GM10248 (cell line): ENCODE measurements at places on chromosomes 1 and 21.

- DNase-seq, result no peak
Measured at GRCh38 chr21:45413922-45414321, 9.0 kb downstream of the COL18A1 start.

- no peak for DNase-seq
Measured at GRCh38 chr1:171788696-171789095, 7.2 kb downstream of the METTL13 start.

GRCh38 chr1:214155987-214156625 lies 124.9 kb upstream of the SMYD2 start:
- no peak for DNase-seq

DNA sequence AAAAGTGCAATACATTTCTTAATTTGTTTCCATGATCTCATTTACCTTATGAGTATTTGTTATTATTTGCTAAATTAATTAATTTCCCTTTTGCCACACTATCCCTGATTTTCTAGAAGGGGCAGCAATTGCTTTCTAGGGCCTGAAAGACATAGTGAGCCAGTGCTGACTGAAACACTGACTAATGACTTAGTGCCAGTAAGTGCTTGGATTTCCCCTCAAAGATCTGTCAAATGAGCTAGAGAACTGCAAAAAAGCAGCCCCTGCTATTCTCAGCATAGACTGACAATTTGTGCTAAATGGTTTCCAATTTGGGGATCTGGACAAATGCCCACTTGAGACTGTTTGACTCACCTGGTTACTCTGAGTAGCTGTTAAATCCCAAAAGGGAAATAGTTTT lies 35.6 kb upstream of the USH2A start:
- no peak for DNase-seq
